ENCODE measurements at places on chromosomes 3 and 15. TPM values are rescaled to one million over a fixed set of nuclear protein-coding genes. Genes with fewer than 3 reads are reported as not detected.

DNA sequence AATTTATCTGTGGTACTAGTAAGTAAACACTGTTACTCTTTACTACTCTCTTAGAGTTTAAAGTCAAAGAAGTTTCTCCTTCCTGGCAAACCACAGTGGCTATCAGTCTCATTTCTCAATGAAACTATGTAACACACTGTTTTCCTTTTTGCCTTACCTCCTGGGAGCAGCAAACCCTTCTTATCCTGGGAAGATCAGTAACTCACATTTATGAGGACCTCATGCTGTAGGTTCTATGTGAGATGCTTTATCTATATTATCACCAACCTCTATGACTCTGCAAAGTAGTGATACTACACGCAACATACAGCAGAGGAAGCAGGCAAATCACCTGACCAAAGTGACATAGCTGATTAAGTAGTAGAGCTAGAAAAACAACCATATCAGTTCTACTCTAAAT, 35.3 kb downstream of the PBRM1 start:
- no peaks in the 10 kb centered on the region for H3K4me1 ChIP-seq
- no peak overlapping the region for H3K27ac ChIP-seq
- no peaks in the 10 kb centered on the region for H3K27me3 ChIP-seq

DNA sequence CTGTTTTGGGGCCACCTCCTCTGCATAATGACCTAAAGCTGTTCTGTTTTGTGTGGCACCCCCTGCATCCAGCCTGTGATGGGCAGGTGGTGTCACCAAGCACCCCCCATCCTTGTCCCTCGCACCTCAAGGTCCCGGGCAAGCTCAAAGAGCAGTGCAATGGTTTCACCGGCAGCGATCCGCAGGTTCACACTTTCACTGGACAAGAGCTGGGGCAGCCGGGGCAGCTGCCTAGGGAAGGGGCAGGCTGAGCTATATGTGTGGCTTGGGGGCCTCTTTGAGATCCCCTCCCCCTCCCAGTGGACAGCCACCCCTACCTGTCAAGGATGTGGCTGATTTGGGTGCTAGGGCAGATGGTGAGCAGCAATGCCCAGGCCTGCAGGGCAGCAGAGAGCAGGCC, 3.1 kb downstream of the IFRD2 start:
- peak overlapping the region; percentile 78 for H3K4me3 ChIP-seq
- peaks cover 14% of the 10 kb centered on the region for H3K4me1 ChIP-seq
- H3K36me3 ChIP-seq, result no peaks in the 10 kb centered on the region
- DNase-seq, result no peak
- H3K27ac ChIP-seq, result no peak overlapping the region

DNA sequence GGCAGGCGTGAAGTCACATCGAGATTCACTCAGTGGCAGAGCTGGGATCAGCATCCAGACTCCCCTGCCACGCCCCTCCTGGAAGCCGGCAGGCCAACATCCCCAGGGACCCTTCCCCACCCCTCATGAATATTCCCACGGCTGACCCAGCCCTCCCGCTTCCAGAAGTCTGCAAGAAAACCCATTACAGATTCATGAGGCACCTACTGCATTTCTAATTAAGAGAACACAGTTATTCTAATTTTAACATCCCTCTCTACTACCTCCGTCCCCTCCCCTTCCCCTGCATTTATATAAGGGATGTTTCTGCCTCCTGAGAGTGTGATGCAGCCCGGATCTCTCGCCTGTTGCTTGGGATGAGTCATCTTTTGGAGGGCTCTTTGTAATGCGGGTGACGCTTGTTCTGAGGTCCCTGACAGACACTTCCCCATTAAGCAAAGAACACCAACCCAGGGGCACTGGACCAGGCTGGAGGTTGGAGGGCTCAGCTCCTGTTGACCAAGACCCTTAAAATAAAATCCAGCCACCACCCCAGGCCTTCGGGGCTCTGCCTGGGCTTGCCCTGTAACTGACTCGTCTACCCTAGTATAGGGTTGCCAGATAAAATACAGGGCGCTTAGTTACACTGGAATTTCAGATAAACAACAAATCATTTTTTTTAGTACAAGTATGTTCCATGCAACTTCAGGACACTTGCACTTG, 118.7 kb downstream of the NUP210 start:
- H3K4me3 ChIP-seq, result no peak overlapping the region
- no peaks in the 10 kb centered on the region for H3K27me3 ChIP-seq
- no peaks in the 10 kb centered on the region for H3K36me3 ChIP-seq

- no peak for DNase-seq
- peaks cover 11% of the 10 kb centered on the region for H3K36me3 ChIP-seq
- H3K27ac ChIP-seq, result no peak overlapping the region
- no peaks in the 10 kb centered on the region for H3K27me3 ChIP-seq
These were observed 352.3 kb downstream of the PYDC2 start for GRCh38 chr3:191813245-191813644.

DNA sequence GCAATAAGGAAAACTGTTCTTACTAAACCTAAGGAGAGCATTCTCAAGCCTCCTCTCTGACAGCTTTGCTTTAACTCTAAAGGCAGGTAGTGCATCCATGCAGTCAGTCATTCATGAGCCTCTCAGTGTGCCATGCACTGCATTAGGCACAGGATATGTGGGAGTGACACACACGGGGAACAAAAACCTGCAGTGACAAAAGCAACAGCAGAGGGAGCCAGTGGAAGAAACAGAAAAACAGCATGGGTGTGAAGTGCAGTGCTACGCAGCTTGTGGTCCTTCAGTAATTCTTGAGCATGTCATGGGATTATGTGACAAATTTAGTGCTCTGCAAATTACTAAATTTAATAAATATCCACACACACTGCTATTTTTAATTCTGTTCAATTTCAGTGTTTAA, 230.7 kb downstream of the BBX start:
- DNase-seq, result peak; percentile 48
- H3K27me3 ChIP-seq, result no peaks in the 10 kb centered on the region
- peaks cover 18% of the 10 kb centered on the region for H3K4me1 ChIP-seq

DNA sequence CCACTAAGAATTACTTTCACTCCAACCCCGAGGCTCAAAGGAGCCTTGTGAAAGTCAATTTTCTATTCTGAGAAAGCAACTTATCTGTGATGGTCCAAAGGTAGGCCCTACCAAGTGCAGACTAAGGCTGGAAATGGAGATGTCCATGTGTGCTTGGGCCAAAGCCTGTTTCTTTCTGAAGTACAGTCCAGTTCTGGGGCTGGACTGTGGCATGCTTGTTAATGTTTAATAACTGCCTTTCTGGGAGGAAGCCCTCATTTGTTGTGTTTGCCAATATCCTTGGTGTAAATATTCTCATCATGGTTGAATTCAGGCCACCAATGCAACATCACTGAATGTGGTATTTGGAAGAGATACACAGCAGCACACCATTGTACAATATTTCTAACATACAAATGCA, 182.3 kb upstream of the BCL6 start:
- H3K27me3 ChIP-seq, result peaks cover 6% of the 10 kb centered on the region
- peaks cover 2% of the 10 kb centered on the region for H3K36me3 ChIP-seq
- no peak overlapping the region for H3K27ac ChIP-seq
- peaks cover 4% of the 10 kb centered on the region for H3K4me1 ChIP-seq
- H3K4me3 ChIP-seq, result no peak overlapping the region

DNA sequence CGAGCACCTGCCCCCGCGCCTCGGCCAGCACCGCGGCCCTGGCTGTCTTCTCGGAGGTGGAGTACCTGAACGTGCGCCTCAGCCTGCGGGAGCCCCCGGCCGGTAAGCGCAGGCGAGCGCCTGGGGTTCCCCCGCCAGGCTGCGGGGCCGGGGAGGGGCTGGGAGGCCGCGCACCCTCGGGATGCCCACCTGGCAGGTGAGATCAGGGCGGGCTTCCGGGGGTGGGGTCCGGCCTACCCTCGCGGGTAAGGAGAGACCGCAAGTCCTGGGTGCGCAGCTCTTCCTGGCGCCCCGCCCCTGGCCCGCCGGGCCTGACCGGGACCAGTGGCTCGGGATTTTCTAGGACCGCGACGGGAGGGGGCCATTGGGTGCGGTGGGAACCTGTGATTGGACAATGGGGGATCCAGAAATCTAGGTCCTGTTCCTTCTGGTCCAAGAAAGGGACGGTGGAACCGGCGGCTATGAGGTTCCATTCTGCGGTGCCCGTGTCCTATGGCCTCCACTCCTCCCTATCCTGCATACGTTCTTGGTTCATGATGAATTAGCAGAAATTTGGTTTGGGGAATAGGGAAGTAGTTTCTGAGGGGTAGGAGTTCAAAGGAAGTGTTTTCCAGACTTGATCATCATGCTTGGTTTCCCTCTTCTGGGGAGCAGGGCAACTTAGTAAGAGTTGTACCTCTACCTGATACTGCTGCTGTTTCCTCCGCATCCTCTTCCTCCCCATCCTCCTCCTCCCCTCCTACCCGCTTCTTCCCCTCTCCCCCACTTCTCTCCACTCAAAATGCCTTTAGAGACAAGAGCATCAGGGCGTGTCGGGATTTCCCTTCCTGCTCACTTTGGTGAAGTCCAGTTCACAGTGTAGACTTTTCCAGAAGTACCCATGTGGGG, 808 bp downstream of the ARRDC4 start:
- H3K27me3 ChIP-seq, result no peaks in the 10 kb centered on the region
- no peak overlapping the region for H3K27ac ChIP-seq
- peaks cover 34% of the 10 kb centered on the region for H3K4me1 ChIP-seq
- no peaks in the 10 kb centered on the region for H3K36me3 ChIP-seq

DNA sequence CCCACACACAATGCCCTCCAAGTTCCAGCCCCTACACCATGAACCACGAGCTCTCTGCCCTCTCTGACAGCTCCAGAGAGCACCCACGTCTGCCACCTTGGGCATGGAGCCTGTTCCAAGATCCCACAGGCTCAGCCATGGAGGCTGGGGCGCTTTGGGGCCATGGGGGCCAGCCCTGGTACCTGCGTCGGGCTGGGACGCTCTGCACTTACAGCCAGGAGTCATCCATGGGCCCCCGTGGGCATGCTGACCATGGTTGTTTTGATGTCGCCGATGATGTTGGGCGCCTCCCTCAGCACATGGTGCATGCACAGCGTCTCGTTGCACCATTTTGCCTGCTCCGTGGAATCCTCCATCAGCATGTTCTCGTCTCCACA, 51.9 kb upstream of the UBE2Q2 start:
- no peak for DNase-seq
- H3K27ac ChIP-seq, result no peak overlapping the region
- H3K4me1 ChIP-seq, result peaks cover 6% of the 10 kb centered on the region
- H3K36me3 ChIP-seq, result no peaks in the 10 kb centered on the region
- H3K27me3 ChIP-seq, result peaks cover 19% of the 10 kb centered on the region

DNA sequence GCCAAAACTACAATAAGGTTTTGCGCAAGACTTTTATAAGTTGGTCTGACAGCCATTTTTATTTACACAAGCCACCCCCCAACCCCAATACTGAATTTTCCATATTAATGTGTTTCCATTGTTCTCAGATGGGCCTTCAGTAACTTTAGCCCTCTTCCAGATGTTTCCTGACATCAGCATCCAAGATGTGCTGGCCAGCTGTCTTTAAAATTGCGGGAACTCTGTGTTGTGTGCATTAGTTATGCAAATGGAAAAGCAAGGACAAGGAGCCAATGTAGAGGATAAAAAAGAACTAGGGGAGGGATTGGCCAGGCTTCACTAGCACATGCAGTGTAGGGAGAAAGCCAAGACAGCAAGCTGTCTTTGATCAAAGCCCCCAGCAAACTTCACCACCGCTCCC, 45.4 kb downstream of the COMMD2 start:
- peaks cover 7% of the 10 kb centered on the region for H3K4me1 ChIP-seq
- no peaks in the 10 kb centered on the region for H3K36me3 ChIP-seq
- H3K4me3 ChIP-seq, result no peak overlapping the region
- no peak for DNase-seq
- no peaks in the 10 kb centered on the region for H3K27me3 ChIP-seq

- peak overlapping the region; percentile 93 for H3K4me3 ChIP-seq
- peaks cover 23% of the 10 kb centered on the region for H3K4me1 ChIP-seq
- no peak for DNase-seq
These were observed 630 bp downstream of the KIF15 start for GRCh38 chr3:44762170-44762677.

DNA sequence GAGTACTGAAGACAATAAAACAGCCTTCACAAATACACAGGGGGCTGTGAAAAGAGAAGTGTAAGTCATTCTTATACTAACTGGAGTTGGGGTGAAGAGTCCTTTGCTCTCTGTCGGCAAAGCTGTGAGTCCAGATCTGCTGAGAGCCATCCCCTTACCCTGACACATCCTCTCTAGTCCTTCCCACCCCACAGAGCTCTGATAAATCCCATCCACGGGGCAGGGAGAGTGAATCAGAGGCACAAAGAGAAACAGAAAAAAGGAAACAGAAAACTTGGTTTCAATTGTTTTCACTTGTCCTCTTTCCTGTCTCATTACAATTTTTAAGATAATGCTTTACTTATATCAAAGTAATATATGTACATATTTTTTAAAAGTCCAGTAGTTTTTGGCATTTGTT, 18.2 kb upstream of the ZNF639 start:
- H3K4me3 ChIP-seq, result no peak overlapping the region
- H3K36me3 ChIP-seq, result peaks cover 4% of the 10 kb centered on the region
- H3K27ac ChIP-seq, result no peak overlapping the region
- no peaks in the 10 kb centered on the region for H3K4me1 ChIP-seq

DNA sequence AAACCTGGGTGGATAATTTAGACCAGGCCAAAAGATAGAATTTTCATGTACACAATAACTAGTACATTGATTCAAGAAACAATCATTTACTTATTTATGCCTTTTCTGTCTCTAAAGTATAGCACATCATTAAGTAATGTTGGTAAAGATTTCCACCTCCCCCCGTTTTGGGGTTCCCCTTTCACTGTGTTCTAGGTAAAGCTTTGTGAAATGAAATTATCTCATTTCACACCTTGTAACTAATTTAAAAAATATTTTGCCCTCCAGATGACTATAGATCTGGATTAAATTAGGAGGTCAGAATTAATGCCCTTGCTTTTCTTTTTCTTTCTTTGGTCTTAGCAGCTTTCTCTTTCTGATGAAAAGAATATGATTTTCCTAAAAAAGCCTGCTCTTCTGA, 328.5 kb upstream of the TBC1D5 start:
- peaks cover 4% of the 10 kb centered on the region for H3K4me1 ChIP-seq
- DNase-seq, result no peak
- peaks cover 11% of the 10 kb centered on the region for H3K36me3 ChIP-seq
- no peaks in the 10 kb centered on the region for H3K27me3 ChIP-seq
- no peak overlapping the region for H3K4me3 ChIP-seq

GRCh38 chr3:141538568-141539240, 51.9 kb downstream of the RASA2 start:
- no peak overlapping the region for H3K4me3 ChIP-seq
- no peaks in the 10 kb centered on the region for H3K4me1 ChIP-seq
- no peak overlapping the region for H3K27ac ChIP-seq
- no peak for DNase-seq

DNA sequence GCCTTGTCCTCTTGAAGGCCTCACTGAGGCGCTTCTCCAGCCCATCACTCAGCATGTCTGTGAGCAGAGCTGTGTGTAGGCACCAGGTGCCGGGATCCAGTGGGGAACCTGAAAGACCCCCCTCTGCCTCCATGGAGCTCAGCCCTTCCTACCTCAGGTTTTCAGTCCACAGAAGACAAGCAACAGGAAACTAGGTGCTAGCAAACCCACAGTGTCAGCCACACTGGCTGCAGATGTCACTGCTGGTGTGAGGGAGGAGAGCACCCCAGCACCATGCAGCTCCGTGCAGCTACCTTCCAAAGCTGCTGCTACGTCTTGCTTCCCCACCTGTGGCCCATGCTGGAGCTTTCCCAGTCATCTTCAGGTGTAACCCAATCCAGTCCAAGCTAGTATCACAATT, 17.9 kb downstream of the PSTPIP1 start:
- H3K4me1 ChIP-seq, result no peaks in the 10 kb centered on the region
- no peaks in the 10 kb centered on the region for H3K27me3 ChIP-seq
- no peak overlapping the region for H3K27ac ChIP-seq

The FGF7 gene
- not detected for total RNA-seq

The ADGRG7 gene
- not detected for total RNA-seq

The PLAAT1 gene
- total RNA-seq, result 4.0 TPM

The LMAN1L gene
- not detected for total RNA-seq

The IL16 gene
- total RNA-seq, result 0.05 TPM

The PLSCR2 gene
- not detected for total RNA-seq

The ANKRD34C gene
- not detected for total RNA-seq

The ZNF385D gene
- 2.1 TPM for total RNA-seq

The PPIP5K1 gene
- 33.1 TPM for total RNA-seq

Data from neural crest cell (in vitro differentiated cells).